ENCODE measurements at places on chromosomes 16 and 17. TPM values are rescaled to one million over a fixed set of nuclear protein-coding genes. Genes with fewer than 3 reads are reported as not detected.
A peak's percentile ranks its signal among the peaks of the same experiment; 100 is the strongest.

CCL18 gene
- total RNA-seq = not detected

GRCh38 chr17:35368081-35368830 is 5.2 kb downstream of the SLFN11 start:
- DNase-seq = no peak

DNA sequence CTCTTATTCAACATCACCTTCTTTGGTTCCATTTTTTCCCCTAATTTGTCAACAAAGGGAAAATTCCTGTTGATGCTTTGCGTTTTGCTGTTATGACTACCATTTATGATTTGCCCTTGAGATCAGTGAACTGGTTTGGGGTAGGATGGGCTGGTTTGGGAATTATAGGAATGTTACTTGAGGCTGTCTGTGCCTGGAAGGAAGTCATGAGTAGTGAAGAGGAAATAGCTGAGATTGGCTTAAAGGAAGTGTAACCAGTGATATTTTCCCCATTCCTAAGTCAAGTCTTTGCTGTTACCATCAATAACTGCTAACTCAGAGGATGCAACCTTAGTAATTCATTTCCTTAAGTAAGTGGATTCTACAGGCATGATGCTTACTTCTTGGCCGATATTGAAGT is 179.2 kb downstream of the MAP2K6 start:
- DNase-seq = no peak

CHST4 gene
- not detected for total RNA-seq

SCN4A gene
- 2.4 TPM for total RNA-seq

DNA sequence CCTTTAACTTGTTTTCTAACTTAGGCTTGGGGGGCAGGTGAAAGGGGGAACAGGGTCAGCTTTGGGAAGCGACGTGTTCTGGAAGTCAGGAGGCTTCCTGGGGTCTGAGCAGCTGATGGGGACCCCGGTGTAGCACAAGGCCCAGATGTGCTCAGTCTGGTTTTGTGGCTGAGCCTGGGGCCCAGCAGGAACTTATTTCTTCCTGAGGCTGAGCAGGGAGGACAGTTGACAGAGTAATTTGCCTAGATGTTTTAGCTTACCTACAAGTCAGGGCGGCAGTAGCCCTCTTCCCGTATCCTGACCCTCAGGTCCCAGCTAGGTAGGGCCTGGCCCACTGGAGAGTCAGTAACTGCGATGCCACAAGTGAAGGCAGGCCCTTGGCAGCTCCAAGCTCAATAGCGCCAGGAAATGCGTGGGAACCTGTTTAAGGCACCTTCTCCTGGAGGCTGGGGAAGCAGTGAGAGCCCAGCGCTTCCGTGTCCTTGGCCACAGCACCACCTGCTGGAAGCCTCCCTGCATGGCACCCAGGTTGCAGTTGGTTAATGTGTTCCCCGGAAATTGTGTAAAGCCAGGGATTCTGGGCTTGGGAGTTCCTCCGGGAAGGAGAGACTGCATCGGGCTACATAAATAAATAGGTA is 5.2 kb downstream of the CCR7 start:
- peak; percentile 87 for DNase-seq

SRCIN1 gene
- total RNA-seq = 0.78 TPM

CACNA1G gene
- total RNA-seq = 0.21 TPM

DNA sequence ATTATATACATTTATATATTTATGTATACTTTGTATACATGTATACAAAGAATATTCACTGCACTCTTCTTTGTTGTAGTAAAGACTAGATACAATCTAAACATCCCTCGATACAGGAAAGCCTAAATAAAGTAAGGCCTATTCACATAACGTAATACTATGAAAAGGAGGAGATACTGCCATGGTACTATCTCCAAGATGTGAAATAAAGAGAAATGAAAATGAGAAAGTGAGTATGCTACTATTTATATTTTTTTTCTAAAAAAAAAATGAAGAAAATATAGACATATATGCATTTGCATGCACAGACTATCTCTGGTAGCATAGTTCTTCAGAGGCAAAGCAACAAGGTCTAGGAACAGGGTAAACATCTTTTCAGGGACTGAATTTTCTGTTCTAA is 19.4 kb downstream of the CFDP1 start:
- no peak for DNase-seq

MYH1 gene
- not detected for total RNA-seq

TBC1D26 gene
- total RNA-seq = not detected

- DNase-seq = no peak
Observed at GRCh38 chr16:70730031-70730430, 44.2 kb upstream of the MTSS2 start.

GRCh38 chr17:80931421-80932265 is 60.0 kb upstream of the CHMP6 start:
- DNase-seq = no peak

TRPV3 gene
- total RNA-seq = 9.8 TPM

RNF222 gene
- total RNA-seq = not detected
